ENCODE measurements at places on chromosomes 4 and X.
A peak's percentile ranks its signal among the peaks of the same experiment; 100 is the strongest.

GRCh38 chr4:1243451-1244080, 5.4 kb downstream of the CTBP1 start:
- H3K36me3 ChIP-seq, result no peaks in the 10 kb centered on the region
- H3K27me3 ChIP-seq, result no peaks in the 10 kb centered on the region
- DNase-seq, result no peak
- H3K4me1 ChIP-seq, result peaks cover 43% of the 10 kb centered on the region
- H3K27ac ChIP-seq, result peak overlapping the region; percentile 86

- no peaks in the 10 kb centered on the region for H3K36me3 ChIP-seq
- no peaks in the 10 kb centered on the region for H3K4me1 ChIP-seq
- no peak overlapping the region for H3K27ac ChIP-seq
- DNase-seq, result no peak
These were observed 8.9 kb downstream of the NUP62CL start for GRCh38 chrX:107197319-107197718.

- H3K36me3 ChIP-seq, result no peaks in the 10 kb centered on the region
- peaks cover 8% of the 10 kb centered on the region for H3K27me3 ChIP-seq
- no peaks in the 10 kb centered on the region for H3K4me1 ChIP-seq
- H3K4me3 ChIP-seq, result no peak overlapping the region
- DNase-seq, result no peak
These were observed 105.2 kb downstream of the RBM47 start for GRCh38 chr4:40524366-40525041.

GRCh38 chr4:155690044-155690837, 23.6 kb downstream of the GUCY1A1 start:
- DNase-seq, result no peak
- no peak overlapping the region for H3K4me3 ChIP-seq
- no peak overlapping the region for H3K27ac ChIP-seq
- no peaks in the 10 kb centered on the region for H3K36me3 ChIP-seq

- peaks cover 4% of the 10 kb centered on the region for H3K36me3 ChIP-seq
- H3K27me3 ChIP-seq, result peaks cover 7% of the 10 kb centered on the region
- peak overlapping the region; percentile 99 for H3K4me3 ChIP-seq
These were observed 1.0 kb downstream of the RASGEF1B start for GRCh38 chr4:81470456-81471297.

DNA sequence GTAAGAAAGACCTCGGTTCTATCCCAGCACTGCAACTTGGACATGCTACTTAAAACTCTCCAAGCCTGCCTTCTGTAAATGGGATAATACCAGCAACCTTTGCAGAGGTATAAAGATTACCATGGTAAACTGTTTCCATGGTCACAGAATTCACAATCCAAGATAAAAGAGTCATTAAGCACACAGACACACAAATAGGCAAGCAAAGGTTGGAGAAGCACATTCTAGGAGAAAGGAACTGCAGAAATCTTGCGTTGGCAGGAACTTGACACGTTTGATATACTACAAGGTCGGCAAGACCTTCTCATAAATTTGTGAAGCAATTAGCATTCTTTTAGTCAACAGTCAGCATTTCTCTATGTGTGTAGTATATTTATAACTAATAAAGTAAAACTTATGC, 12.3 kb upstream of the CHRNA9 start:
- H3K4me1 ChIP-seq, result peaks cover 13% of the 10 kb centered on the region
- H3K27me3 ChIP-seq, result peaks cover 2% of the 10 kb centered on the region
- DNase-seq, result no peak
- no peak overlapping the region for H3K27ac ChIP-seq
- H3K4me3 ChIP-seq, result no peak overlapping the region

GRCh38 chrX:30822764-30823163, 66.3 kb downstream of the TAB3 start:
- DNase-seq, result no peak
- peaks cover 12% of the 10 kb centered on the region for H3K4me1 ChIP-seq
- peaks cover 2% of the 10 kb centered on the region for H3K36me3 ChIP-seq
- H3K4me3 ChIP-seq, result no peak overlapping the region
- no peaks in the 10 kb centered on the region for H3K27me3 ChIP-seq

- DNase-seq, result no peak
- H3K27me3 ChIP-seq, result no peaks in the 10 kb centered on the region
- no peak overlapping the region for H3K4me3 ChIP-seq
- no peak overlapping the region for H3K27ac ChIP-seq
These were observed 33.1 kb upstream of the TAPT1 start for GRCh38 chr4:16259241-16259888.

GRCh38 chr4:955931-956381, 17.4 kb downstream of the DGKQ start:
- H3K27ac ChIP-seq, result no peak overlapping the region
- H3K36me3 ChIP-seq, result no peaks in the 10 kb centered on the region
- H3K4me1 ChIP-seq, result peaks cover 3% of the 10 kb centered on the region

DNA sequence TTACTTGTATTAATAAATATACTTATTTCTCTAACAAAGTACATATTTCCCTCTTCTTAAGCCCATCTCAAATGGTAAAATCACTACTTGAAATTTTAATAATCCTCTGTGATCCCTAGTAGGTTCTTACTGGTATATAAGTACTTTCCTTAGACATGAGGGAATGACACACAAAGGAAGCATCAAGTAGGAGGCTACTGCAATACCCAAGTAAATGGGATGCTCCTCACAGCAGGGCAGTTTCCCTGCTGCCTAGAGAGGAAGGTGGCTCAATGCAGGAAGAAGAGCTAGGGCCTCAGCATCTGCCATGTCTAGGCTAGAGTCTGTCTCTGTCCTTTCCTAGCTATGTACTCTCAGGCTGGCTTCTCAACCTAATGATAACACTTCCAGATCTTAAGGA, 122.1 kb upstream of the DIPK2B start:
- H3K27me3 ChIP-seq, result peaks cover 16% of the 10 kb centered on the region
- DNase-seq, result no peak
- H3K36me3 ChIP-seq, result no peaks in the 10 kb centered on the region
- H3K4me3 ChIP-seq, result no peak overlapping the region

GRCh38 chr4:87559090-87559837, 30.1 kb upstream of the SPARCL1 start:
- no peak for DNase-seq
- H3K4me3 ChIP-seq, result no peak overlapping the region
- no peaks in the 10 kb centered on the region for H3K36me3 ChIP-seq
- peak overlapping the region; percentile 6 for H3K27ac ChIP-seq
- H3K4me1 ChIP-seq, result peaks cover 5% of the 10 kb centered on the region

GRCh38 chr4:147674073-147674472, 9.9 kb downstream of the PRMT9 start:
- peaks cover 7% of the 10 kb centered on the region for H3K4me1 ChIP-seq
- H3K36me3 ChIP-seq, result peaks cover 5% of the 10 kb centered on the region

DNA sequence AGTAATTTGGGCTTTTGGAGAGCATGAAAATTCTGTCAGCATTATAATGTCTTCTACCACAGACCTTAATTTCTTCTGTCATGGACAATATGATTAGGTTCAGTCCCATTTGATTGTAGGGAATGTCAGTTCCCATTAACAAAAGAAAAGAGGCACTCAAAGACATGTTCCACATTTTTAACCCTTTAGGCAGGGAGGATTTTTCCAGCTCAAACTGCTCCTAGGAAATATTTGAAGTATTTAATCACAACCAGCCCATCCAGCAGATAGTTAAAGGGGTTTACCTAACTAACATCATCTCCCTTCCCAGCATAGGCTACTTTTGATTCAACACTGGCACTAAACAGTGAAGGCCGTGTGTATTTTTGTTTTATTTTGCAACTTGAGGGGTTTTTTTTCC, 256.0 kb downstream of the DHX15 start:
- no peak overlapping the region for H3K4me3 ChIP-seq
- no peak for DNase-seq
- no peaks in the 10 kb centered on the region for H3K4me1 ChIP-seq
- no peak overlapping the region for H3K27ac ChIP-seq
- no peaks in the 10 kb centered on the region for H3K27me3 ChIP-seq
- H3K36me3 ChIP-seq, result no peaks in the 10 kb centered on the region

DNA sequence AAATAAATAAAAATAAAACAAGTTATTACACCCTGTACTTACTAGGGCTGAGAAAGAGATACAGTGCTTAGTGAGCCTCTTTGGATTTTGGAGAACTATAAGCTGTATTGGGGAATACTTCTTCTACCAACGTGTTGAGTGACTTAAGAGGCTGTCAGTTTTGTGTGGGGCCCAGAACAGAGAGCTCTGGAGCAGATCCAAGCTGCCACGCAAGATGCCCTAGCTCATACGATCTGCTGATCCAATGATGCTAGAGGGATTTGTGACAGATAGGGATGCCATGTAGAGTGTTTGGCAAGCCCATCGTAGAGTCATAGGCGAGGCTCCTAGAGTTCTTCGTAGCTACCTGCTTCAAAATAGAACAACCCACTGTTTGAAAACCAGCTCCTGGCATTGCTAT, 60.3 kb upstream of the KLF3 start:
- no peaks in the 10 kb centered on the region for H3K27me3 ChIP-seq
- H3K36me3 ChIP-seq, result no peaks in the 10 kb centered on the region
- H3K4me1 ChIP-seq, result peaks cover 33% of the 10 kb centered on the region

GRCh38 chr4:76987685-76988084, 38.1 kb downstream of the SEPTIN11 start:
- no peak overlapping the region for H3K4me3 ChIP-seq
- no peak for DNase-seq
- peaks cover 55% of the 10 kb centered on the region for H3K4me1 ChIP-seq
- no peaks in the 10 kb centered on the region for H3K27me3 ChIP-seq
- peak overlapping the region; percentile 51 for H3K27ac ChIP-seq

DNA sequence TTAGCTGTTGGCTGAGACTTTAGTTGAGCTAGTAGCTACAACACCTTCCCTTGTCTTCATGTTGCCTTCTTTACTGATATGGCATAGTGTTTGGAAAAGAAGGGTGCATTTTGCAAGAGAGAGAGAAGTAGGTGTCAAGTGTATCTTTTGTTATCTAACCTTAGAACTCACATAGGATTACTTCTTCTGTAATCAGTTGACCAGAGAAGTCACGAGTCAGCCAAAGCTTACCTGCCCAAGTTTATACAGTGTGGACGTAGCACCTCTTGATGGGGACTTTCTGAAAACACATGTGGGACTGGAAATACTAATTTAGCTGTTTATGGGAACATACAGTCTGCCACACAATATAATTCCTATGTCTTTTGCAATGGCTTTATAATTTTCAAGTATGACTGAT, 56.0 kb downstream of the UGT8 start:
- no peak overlapping the region for H3K27ac ChIP-seq
- no peak for DNase-seq
- peaks cover 3% of the 10 kb centered on the region for H3K4me1 ChIP-seq

DNA sequence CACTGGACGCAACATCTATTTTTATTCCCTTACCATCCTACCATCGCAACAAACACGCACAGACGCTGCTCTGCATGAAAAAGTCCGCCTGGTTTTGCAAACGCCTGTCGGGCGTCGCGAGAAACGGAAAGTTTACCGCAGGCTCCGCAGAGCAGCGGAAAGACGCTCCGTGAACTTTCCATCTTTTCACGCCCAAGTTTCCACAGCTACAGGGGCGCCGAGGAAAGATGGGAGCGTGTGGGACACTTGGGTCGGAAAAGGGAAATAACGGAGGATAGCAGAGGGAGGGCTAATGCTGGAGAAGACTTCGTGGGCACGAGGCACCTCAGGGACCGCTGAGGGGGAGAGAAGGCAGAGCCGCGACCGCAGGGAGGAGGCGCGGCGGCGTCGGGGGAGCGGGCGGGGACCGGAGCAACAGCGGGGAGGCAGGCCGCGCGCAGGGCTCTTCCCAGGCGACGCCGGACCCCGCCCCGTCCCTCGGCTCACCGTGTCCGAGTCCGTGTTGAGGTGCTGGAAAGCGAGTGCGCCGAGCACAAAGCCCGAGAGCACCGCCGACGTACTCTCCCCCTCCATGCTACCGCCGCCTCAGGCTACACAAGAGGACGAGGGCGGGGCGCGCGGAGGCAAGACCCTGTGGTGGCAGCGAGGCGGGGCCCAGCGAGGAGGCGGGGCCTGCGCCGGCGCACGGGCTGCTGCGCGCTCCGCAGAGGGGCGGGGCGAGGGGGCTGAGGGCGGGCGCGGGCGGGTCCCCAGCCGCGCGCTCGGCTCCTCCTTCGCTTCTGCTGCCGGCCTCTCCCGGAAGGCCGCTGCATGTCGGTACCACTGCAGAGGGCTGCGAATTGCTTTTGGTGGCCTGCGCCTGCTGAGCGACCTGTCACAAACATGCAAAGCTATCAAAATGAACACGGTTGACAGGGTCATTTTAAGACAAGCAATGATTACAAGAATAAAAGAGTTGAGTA, at the start of gene ABRAXAS1:
ABRAXAS1 (minus strand) TSS at position 601 of the 962 bp plus-strand sequence; CDS start at position 573, 28 bp downstream.
- H3K4me3 ChIP-seq, result peak within 1 kb of the TSS; percentile 99
- peak; percentile 96 for DNase-seq
- H3K27me3 ChIP-seq, result no peaks in the 10 kb centered on the region
- no peaks in the 10 kb centered on the region for H3K36me3 ChIP-seq
- peaks cover 23% of the 10 kb centered on the region for H3K4me1 ChIP-seq

DNA sequence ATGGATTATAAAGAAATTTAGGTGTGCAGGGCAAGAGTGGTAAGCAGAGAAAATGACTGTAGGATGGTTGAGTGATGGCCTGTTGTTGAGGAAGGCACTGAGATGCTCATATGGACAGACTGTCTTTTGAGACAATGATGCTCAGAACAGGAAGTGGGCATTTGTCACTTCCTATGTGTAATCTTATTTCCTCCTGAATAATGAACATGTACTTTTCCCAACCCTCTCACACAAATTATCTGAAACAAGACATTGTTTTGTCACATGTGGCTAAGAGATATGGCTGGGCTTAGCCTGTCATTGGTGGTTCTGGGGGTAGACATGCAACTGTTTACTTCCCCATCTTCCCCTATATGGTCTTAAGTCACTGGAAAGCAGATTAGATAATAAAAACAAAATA, 240.5 kb downstream of the CFAP47 start:
- H3K4me3 ChIP-seq, result no peak overlapping the region
- DNase-seq, result no peak
- H3K4me1 ChIP-seq, result no peaks in the 10 kb centered on the region
- no peaks in the 10 kb centered on the region for H3K27me3 ChIP-seq
- H3K36me3 ChIP-seq, result no peaks in the 10 kb centered on the region
